ENCODE measurements at places on chromosomes 7 and 10. TPM values are rescaled to one million over a fixed set of nuclear protein-coding genes. Genes with fewer than 3 reads are reported as not detected.

GRCh38 chr7:42726066-42726785 lies 185.6 kb downstream of the C7orf25 start:
- no peak for DNase-seq

- DNase-seq = no peak
Observed at GRCh38 chr10:85151506-85151905, 823.1 kb downstream of the CCSER2 start.

The PLAU gene
- total RNA-seq = 159 TPM

The HOXA11 gene
- 7.7 TPM for total RNA-seq

DNA sequence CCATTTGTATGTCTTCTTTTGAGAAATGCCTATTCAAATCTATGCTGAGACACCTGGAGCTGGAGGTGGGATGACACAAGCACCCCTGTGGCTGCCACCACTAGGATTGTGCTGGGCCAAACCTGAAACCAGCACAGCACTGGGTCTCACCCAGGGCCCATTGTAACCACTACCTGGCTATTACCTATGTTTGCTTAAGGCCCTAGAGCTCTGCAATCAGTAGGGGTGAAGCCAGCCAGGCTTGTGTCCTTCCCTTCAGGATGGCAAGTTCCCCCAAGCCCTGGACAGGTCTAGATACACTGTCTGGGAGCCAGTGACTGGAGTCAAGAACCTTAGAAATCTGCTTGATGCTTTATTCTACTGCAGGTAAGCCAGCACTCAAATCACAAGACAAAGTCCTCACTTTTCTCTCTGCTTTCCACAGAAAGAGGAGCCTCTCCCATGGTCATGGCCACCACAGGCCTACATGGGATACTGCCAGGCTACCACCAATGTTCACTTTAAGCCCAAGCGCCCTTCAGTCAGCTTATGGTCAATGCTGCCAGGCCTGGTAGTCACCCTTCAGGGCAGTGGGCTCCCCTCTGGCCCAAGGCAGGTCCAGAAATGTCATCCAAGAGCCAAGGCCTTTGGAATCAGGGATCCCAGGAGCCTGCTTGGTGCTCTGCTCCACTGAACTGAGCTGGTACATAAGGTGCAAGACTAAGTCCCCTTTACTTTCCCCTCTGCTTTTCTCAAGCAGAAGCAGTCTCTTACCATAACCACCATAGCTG lies 105.3 kb downstream of the BMS1 start:
- no peak for DNase-seq

DNA sequence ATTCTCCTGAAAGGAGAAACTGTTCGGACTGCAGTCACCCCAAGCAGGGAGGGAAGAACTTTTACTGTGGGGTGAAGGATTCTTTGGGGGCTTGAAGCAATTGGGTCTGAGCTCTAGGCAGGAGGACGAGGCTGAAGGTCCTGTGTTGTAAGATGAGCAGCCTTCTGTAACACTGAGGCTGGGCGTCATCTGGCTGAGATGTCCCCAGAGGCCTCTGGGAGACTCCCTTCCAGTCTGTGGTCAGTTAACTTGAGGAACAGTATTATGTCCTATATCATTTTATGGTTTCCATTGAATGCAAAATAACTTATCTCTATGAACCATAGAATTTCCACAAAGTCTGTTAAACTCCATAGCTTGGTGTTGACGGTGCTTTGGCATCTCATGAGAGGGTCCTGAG lies 26.3 kb downstream of the FIGNL1 start:
- DNase-seq = no peak

GRCh38 chr10:88893611-88894010 lies 13.6 kb downstream of the STAMBPL1 start:
- no peak for DNase-seq

The POLR2J2 gene
- total RNA-seq = 0.27 TPM

- no peak for DNase-seq
Observed at GRCh38 chr10:29189256-29189655, 99.6 kb upstream of the LYZL1 start.
